ENCODE measurements at places on chromosomes 16 and 17. TPM values are rescaled to one million over a fixed set of nuclear protein-coding genes. Genes with fewer than 3 reads are reported as not detected.

Gene NTN3
- total RNA-seq = 0.14 TPM

DNA sequence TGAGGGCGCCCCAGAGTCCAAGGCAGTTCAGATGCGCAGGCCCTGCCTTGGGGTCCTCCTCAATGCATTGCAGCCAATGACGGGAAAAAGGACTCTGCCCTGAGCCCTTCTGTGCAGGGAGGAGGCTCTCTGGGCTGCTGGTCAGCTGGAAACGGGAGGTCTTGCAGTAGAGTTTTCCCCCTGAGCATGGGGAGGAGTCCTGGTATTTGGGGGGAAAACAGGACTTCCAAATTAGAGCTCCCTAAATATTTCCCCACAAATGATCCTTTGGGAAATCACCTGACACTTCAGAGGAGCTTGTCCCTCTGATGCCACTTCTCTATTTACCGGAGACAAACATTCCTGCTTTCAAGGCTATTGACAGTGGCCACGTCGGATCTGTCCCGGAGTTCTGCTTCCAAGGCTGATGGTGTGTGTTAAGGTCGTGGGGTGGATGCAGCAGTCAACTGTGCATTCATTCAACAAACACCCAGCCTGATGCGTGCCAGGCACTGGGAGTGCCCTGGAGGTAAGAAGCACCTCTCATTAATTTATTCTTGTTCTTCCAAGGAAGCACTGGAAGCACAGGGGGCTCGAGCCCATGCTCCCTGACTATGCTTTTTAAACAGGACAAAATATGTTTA is 73.0 kb upstream of the DNAH17 start:
- DNase-seq = no peak

DNA sequence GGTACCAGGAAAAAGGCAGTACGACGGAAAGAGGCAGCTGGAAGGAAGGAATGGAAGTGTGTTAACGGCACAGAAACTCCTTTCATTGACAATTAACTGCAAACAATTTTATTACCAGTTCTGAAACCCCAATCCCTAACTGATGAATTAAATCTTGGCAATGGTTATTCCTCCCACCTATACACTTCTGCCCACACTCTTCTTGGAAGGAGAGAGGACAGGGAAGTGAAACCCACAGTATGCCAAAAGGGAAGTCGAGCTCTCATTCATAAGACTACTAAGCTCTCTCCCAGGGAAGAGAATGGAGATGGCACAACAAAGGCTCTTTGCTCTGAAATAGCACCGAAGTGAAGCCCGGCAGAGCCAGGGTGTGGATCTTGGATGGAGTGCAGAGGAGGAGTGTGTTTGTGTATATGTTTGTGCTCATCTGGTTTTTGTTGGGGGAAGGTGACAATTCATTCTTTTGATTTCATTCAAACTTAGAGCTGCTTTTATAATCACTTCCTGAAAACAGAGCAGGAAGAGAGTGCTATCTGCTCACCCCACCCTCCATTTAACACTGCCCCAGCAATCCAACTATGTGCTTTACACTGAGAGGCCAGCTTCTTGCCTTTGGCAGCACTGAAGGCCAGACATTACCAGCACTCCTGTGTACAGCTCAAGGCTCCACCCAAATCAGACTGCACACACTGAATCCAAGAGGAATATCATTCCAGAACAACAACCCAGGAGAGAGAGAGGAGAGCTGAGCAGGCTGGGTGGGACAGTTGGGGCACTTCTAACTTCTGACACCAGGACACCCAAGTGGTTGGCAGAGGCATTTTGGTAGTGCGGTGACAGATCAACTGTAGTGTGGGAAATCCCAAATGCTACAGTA is 68.7 kb downstream of the HIC1 start:
- no peak for DNase-seq

Gene HOXB9
- total RNA-seq = 24.7 TPM

- peak; percentile 78 for DNase-seq
Observed at GRCh38 chr16:71426069-71426879, 15.6 kb downstream of the TLE7 start.

DNA sequence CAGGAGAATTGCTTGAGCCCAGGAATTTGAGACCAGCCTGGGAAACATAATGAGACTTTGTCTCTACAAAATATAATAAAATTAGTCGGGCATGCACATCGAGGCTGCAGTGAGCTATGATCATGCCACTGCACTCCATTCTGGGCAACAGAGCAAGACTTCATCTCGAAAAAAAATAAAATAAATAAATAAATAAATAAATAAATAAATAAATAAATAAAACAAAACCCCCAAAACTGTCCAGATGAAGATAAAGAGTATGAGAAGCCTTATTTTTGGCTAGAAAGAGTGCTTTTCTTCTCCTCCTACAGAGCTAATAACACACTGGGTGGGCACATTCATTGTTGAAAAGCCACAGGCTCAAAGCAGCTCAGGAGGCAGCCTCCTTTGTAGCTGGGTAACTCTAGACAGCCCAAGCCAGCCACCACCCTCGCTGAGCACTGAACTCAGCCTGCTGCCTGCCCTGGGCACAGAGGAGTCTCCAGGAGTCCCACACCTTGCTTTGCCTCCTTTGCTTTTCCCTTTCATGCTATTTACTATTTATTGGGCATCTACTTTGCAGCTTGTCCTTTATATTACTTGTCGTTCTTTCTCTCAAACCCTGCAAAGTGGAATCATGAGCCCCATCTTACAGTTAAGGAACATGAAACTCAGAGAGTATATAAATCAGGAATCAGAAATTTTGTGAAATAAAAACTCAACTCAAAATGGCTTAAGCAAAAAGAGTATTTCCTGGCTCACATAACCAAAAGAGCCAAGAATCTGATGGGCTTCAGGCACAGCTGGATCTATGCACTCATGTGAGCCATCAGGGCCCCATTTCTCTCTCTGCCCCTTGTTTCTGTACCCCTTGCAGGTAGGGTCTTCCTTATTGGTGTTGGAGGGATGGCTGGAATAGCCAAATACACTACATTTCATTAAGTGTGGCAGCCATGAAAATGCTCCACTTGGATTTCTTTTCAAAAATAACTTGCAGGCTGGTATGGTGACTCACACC is 18.1 kb upstream of the C16orf87 start:
- no peak for DNase-seq

Gene TBC1D24
- total RNA-seq = 10.2 TPM

DNA sequence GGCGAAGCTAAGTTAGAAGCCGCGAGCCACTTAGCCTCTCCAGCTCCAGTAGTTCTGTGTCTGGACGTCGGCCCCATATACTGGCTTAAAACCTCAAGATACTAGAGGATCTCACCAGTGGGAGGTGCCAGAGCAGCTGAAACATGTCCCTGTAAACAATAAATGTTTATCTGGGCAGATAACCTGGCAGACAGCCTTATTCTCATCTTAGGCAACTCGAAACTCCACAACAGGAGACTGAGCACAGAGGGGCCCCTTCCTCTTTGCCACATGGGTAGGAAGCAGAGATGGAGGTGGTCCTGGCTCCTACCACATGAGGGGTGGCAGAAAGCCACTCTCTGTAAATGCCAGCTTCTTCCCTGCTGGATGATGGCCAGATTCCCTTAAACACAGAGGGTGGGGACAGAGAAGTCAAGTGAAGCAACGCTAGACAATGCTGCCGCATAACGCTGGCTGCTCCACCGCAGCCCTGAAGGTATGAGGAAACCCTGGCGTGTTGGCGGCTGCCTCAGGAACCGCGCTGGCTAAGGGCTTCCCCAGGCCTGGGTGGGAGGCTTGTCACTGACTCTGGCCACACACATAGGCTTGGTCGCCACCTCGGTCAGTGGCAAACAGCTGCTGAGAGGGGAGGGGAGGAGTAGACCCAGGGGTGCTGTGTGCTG is 67.9 kb downstream of the HIC1 start:
- DNase-seq = no peak
